Left ventricle myocardium inferior (tissue), 1 donor: ENCODE measurements at places on chromosomes 6 and 20.

DNA sequence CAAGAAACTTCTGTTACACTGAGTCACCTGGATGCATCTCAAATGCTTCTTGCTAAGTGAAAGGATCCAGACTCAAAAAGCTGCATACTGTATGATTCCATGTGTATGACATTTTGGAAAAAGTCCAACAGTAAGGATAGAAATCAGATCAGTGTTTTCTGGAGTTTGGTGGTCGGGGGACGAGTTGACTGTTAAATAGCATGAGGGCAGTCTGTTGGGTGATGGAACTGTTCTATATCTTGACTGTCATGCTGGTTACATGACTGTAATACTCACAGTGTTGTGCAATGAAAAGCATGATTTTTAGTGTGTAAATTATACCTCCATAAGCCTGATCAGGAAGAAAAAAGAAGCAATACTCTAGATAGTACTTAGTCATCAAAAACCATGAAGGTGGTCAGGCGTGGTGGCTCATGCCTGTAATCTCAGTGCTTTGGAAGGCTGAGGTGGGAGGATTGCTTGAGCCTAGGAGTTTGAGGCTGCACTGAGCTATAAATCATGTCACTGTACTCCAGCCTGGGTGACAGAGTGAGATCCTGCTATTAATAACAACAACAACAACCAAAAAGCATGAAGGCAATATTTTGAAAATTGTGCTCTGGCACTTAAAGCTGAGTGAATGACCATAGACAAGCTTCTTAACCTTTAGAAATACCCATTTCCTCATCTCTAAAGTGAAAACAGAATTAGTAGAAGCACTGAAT, 30.5 kb upstream of the SASH1 start:
- no peak for DNase-seq

- DNase-seq: no peak
Observed at GRCh38 chr20:53706008-53706465, 112.4 kb upstream of the ZNF217 start.

GRCh38 chr20:44728801-44729443, 13.8 kb downstream of the CCN5 start:
- DNase-seq: peak; percentile 64

- DNase-seq: no peak
Observed at GRCh38 chr20:1199212-1199873, 3.9 kb upstream of the C20orf202 start.

DNA sequence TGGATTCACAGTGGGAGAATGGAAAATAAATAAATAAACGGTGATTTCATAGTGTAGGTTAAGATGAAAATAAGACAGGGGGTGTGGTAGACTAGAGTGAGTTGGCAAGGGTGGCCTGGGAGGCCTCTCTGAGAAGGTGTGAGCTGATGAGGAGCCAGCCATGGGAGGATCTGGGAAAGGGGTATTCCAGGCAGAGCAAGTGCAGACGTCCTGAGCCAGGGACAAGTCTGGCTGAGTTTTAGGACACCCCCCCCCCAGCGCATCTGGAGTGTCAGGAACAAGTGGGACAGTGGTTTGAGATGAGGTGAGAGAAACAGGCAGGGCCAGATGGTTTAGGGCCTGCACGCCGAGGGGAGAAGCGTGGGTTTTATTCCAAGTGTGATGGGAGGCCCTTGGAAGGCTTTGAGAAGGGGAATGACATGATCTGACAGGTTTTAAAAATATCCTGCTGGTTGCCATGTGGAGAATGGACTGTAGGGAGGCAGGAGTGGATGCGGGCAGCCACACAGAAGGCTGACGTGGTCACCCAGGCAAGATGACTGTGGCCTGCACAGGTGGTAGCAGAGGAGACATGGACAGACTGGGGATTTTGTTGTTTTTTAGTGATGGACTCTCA, 21.1 kb upstream of the CCM2L start:
- no peak for DNase-seq

GRCh38 chr6:55009131-55009530, 162.6 kb downstream of the FAM83B start:
- DNase-seq: no peak

- DNase-seq: no peak
Observed at GRCh38 chr6:109718991-109719390, 27.9 kb downstream of the FIG4 start.

- no peak for DNase-seq
Observed at GRCh38 chr6:37938909-37939308, 119.4 kb downstream of the ZFAND3 start.

DNA sequence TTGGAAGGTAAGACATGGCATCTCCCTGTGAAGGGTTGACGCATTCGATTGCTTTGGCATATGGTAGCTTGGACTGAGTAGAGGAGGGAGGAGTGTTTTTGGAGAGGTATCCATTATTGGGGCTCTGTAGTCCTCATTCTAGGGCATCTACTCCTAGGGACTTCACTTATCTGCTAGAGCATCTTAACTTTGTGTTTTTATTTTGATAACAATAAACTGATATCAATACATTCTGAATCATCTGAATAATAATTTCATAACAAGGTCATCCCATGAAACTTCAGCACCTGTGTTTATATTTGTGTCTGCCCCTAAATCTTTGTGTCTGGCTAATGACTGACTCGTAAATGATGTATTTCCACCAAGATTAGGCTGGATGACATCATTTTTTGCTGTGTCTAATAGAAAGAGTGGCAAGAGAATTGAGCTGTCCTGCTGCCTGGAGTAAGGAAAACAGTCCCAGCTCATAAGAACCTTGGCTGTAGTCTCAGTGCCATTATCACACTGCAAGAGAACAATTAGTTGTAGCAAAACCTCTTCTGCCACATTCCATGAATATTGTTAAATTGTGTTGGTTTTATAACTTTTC, 288.5 kb downstream of the PRL start:
- no peak for DNase-seq

GRCh38 chr20:62156592-62157386, 13.2 kb downstream of the SS18L1 start:
- DNase-seq: peak; percentile 60

- no peak for DNase-seq
Observed at GRCh38 chr6:137950581-137950980, 83.5 kb downstream of the TNFAIP3 start.

GRCh38 chr6:153858529-153858928, 180.5 kb upstream of the OPRM1 start:
- no peak for DNase-seq
